ENCODE measurements at places on chromosomes 2 and 18.

DNA sequence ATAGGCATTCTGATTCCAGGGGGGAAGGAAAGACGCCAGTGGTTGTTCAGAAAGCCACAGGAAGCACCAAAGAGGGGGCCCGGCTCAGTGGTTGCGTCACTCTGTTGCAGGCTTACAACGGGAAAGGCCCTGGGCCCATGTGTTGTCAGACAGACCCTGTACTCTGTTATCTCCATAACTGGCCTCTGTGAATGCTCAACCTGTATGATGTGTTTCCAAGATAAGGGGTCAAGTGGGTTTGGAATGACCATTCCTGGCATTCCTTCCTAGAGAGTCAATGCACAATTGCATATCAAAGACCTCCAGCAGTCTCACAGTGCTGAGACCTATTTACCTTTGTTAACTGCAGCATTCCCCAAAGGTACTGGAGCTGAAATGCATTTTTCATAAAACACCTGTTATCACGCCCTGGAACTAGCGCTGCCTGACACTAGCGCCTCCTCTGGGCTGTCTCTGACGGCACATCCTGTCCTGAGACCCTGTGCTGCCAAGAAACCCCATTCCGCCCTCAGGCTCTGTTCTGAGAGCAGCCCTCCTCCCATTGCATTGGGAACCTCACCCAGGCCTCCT, 13.2 kb upstream of the LRRFIP1 start:
- no peak for DNase-seq

- DNase-seq = no peak
Observed at GRCh38 chr2:98153481-98153880, 66.5 kb downstream of the VWA3B start.

DNA sequence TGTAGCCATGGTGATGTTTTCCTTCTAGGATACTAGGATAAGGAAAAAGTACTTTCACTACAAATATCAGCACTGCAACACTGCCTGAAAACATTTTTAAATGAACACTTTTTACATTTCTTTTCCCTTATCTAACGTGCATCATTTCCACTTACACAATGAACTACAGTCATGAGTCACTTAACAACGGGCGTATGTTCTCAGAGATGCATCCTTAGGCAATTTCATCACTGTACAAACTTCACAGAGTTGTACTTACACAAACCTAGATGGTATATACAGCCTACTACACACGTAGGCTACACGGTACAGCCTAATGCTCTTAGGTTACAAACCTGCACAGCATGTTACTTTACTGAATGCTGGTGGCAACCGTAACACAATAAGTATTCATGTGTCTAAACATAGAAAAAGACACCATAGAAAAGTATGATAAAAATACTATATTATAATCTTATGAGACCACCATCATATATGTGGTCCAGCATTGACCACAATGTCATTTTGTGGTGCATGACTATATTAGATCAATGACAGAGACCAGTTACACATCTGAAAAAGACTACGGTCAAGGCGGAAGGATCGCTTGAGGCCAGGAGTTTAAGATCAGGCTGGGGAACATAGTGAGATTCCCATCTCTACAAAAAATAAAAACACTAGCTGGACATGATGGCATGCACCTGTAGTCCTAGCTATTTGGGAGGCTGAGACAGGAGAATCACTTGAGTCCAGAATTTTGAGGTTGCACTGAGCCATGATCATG, 39.8 kb downstream of the WDR33 start:
- no peak for DNase-seq

DNA sequence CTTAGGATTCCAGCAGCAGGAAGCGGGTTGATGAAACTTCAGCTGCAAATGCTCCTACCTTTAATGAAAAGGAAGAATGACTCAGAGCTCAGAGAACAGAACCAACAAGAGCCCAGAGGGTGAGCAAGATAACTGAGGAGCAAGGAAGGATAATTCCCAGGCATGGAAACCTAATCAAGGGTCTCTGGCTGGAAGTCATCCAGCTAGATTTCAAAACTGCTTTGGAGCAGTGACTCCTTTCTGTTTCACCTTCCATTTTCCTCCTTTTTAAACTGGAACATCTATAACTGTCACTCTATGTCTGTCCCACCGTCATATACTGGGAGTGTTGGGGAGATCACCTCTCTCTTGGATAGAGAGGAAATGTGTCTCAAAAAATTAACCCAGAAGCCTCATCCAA, 148.4 kb upstream of the RAB6C start:
- DNase-seq = no peak

- peak; percentile 46 for DNase-seq
Observed at GRCh38 chr2:117470311-117471095, 344.0 kb upstream of the DDX18 start.

GRCh38 chr2:208783184-208783583, 376.6 kb downstream of the PTH2R start:
- no peak for DNase-seq

GRCh38 chr2:10924441-10924840, 12.7 kb downstream of the KCNF1 start:
- DNase-seq = no peak

DNA sequence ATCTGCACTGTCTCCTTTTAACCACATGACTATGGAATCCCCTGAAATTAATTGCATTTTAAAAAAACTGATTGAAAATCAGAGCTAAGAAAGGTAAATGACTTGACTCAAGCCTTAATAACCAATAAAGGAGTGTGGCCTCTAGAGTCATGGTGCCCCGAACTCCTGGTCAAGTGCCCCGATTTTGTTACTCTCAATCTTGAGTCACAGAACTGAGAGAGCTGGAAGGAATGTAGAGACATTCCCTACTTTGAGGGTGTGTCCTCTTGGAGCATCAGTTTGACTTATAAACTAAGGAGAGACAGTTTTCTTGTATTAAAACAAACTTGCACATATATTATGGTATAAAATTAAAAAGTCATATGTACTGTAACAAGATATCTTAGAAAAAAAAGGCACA, 2.4 kb downstream of the WDR43 start:
- no peak for DNase-seq

DNA sequence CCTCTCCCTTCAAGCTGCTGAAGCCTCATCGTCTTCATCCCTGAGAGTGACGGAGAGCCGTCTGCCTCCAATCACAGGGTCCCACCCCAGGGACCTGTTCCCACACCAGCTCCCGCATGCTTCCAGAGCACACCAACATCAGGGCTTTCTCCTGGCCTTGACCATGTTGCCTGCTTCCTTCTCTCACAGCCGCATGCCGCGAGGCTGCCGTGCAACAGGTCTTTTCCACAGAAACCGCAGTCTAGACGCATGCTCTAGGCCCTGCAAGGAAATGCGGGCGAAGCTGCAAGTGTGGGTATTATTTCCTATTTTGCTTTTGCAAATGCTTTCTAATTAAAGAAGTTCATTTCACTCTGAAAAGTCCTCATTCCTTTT, 277.8 kb downstream of the EIPR1 start:
- DNase-seq = peak; percentile 34

- DNase-seq = no peak
Observed at GRCh38 chr2:159146996-159147666, 139.4 kb downstream of the WDSUB1 start.

- DNase-seq = no peak
Observed at GRCh38 chr2:12106440-12107080, 360.1 kb downstream of the LPIN1 start.

DNA sequence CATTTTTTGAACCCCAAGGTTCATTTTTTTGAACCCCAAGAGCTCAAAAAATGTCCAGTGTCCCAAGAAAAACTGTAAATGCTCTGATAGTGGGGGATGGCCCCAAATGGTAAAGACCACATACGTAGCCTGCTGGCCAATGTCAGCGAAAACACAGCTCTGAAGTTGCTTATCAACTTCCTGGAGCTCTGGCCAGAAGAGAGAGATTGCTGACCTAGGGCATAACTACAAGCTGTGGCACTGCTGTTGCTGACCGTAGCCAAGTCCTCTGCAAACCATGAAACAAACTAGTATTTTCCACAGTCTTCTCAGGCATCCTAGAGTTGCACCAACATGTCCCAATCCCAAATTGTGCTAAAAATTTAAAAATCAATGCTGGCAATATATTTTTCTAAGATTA, 50.9 kb downstream of the REEP1 start:
- no peak for DNase-seq

GRCh38 chr2:120934574-120935338, 199.1 kb downstream of the GLI2 start:
- DNase-seq = no peak

- DNase-seq = no peak
Observed at GRCh38 chr2:138010890-138011289, 46.6 kb downstream of the HNMT start.

DNA sequence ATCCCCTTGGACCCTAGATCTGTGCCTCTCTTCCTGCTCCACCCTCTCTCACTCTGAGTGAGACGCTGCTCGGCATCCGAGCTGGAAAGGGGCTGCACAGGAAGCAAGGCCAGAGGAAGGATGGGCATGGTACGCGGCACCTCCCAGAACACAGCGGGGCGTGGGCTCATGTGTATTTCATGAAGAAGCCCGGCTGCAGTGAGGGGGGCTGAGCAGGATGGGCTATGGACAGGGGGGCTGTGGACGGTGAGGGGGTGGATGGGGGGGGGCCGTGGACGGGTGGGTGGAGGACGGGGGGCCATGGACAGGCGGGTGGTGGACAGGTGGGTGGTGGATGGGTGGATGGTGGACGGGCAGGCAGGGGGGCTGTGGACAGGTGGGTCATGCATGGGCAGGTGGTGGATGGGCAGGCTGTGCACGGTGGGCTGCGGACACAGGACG, 28.5 kb downstream of the SLC66A2 start:
- DNase-seq = no peak

GRCh38 chr2:162050513-162050961, 23.5 kb downstream of the DPP4 start:
- no peak for DNase-seq

DNA sequence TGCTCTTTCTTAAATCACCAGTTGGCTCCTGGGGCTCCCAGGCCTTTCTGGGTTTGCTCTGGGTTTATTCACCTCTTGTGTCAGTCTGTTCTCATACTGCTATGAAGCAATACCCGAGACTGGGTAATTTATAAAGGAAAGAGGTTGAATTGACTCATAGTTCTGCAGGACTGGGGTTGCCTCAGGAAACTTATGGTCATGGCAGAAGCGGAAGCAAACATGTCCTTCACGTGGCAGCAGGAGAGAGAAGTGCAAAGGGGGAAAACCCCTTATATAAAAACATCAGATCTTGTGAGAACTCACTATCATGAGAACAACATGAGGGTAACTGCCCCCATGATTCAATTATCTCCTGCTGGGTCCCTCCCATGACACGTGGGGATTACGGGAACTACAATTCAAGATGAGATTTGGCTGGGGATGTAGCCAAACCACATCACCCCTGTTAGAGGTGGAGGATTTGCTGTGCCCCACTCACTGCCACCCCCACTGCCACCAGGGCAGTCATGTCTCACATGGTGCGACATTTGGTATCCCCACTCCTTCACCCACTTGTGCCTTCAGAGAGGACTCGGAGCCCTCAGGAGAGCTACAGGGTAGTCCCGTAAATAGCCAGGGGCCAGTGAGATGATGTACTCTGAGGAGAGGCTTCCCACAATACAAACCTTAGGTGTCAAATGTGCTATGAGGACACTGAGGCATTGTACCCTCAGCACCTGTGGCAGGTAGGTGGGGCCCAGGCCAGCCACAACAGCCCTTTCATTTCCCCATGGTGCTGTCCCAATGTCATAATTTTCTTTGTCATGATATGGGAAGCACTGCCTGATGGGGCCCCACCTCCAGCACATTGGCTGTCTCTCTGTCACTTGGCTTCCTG, 35.7 kb downstream of the CDC42EP3 start:
- peak; percentile 95 for DNase-seq

GRCh38 chr2:121330921-121331320, 45.9 kb upstream of the TFCP2L1 start:
- no peak for DNase-seq

- no peak for DNase-seq
Observed at GRCh38 chr2:30234180-30234971, 3.0 kb downstream of the LBH start.

GRCh38 chr2:33655626-33656320, 56.7 kb upstream of the FAM98A start:
- no peak for DNase-seq

DNA sequence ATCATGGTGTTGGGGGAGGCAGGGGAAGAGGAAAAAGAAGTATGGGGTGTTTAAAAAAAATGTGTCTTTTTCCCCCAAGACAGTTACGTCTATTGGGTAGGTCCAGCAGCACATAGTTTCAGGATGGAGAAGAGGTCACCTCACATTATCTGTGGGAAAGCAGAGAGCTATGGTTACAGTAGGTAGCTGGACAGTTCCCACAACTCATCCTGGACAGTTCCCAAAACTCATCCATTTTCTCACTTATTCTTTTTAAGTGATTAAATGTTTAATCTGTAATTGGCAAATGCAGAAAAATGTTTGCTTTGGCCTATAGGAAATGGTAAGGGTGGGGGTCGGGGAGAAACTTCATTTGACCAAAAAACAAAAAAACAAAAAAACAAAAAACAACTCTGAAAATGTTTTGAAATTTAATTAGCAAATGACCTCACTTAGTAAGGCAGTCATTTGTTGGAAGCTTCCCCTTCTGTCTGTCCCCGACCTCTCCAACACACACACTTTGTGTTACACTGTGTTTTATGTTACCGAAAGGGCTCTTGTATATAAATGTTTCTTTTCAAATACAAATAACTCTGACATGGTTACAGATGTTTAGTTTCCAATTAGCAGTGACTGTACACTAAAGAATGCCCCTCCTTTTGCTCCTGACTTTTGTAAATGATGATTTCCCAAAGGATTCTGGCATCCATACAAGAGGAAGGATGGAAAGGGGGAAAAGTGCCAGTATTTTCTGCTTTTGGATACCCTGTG, 173.3 kb upstream of the ZFP36L2 start:
- DNase-seq = no peak

DNA sequence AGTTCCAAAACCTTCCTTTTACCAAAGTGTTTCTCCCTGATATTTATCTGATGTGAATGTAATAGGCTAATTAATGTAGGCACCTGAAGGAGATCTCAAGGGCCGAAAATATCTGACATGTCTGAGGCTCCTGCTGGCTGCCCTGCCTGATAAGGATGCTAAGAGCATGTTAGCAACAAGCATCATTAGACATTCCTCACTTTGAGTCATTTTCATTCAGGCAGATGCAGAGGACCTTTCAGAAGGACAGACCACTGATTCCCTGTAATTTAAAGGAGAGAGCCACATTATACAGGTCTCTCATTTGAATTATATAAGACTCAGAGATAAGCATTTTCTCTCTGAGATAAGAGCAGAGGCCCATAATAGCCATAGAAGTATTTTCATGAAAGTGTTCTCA, 222.4 kb upstream of the NCKAP5 start:
- DNase-seq = no peak
